ENCODE measurements at places on chromosomes 6 and 20.

GRCh38 chr6:138328210-138328609 lies 49.5 kb upstream of the SMIM28 start:
- DNase-seq: no peak

DNA sequence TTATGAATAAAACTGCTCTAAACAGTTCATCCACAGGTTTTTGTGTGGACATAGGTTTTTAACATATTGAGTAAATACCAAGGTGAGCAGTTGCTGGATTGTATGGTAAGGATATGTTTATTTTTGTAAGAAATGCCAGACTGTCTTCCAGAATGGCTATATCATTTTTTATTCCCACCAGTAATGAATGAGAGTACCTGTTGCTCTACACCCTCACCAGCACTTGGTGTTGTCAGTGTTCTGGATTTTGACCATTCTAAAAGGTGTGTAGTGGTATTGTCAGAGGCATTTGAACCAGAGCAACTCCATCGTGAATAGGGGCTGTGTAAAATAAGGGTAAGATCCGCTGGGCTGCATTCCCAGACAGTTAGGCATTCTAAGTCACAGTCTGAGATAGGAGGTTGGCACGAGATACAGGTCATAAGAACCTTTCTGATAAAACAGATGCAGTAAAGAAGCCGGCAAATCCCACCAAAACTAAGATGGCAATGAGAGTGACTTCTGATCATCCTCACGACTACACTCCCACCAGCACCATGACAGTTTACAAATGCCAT lies 12.9 kb upstream of the NT5E start:
- DNase-seq: no peak

GRCh38 chr6:39929733-39930461 lies 4.4 kb downstream of the MOCS1 start:
- no peak for DNase-seq

- DNase-seq: no peak
Measured at GRCh38 chr6:162713974-162714780, 13.4 kb downstream of the PRKN start.

DNA sequence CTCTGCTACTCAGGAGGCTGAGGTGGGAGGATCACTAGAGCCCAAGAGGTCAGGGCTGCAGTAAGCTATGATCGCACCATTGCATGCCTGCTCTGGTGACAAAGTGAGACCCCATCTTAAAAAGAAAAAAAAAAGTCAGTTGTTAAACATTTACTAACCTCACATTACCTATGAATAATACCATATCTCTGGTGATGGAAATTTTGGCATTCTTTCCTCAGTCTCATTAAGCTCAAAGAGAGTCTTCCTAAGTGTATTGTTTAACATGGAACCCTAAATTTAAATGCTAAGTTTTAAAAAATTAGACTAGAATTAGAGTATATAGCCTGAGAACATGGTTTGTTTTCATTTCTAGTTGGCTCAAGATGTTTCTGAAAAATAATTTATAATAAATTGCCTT lies 11.3 kb upstream of the BFSP1 start:
- no peak for DNase-seq

GRCh38 chr6:4463236-4463635 lies 313.0 kb upstream of the CDYL start:
- DNase-seq: no peak

DNA sequence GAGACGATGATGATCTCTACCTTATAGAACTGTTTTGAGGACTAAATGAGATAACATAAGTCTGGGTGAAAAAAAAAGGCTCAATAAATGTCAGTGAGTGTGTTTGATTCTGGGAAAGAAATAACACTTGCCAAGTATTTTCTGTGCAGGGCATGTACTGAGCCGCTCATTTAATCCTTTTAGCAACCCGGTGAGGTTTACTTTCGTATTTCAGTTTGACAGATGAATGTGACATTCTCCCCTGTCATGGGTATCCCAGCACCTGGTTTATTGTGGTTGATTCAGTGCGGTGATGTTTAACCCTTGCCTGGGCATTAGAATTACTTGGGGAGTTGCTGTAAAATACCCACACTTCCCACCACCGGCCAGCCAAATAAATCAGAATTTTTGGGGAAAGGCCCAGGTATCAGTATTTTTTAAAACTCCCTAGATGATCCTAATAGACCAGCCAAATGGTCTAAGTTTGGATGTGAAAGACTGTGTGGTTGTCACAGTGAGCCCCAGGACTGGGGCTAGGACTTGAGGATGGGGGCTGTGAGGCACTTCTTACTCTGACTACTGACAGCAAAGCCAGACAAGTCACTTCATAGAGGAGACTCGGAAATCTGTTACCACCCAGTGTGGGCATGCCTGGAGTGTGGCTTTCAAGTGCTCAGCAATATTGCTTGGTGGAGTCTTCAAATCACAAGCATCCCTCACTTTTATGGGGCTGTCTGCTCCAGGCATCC lies 100.2 kb upstream of the KCNG1 start:
- DNase-seq: no peak

DNA sequence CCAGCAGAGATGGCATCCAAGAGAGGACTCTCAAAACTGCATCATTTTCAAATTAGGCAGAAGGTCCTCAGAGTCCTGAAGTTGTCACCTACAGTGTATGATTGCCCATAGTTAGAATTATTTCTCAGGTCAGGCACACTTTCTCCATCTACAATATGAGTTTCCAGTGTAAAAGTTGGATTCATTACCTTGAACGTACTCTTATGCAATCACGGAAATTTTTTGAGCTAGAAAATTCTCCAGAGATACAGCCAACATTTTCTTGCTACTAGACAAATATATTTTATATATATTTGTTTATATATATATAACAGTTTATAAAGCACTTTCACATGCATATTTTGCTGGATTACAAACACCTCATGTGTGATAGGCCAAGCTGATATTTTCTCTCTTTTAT lies 29.4 kb upstream of the SERPINB1 start:
- no peak for DNase-seq

DNA sequence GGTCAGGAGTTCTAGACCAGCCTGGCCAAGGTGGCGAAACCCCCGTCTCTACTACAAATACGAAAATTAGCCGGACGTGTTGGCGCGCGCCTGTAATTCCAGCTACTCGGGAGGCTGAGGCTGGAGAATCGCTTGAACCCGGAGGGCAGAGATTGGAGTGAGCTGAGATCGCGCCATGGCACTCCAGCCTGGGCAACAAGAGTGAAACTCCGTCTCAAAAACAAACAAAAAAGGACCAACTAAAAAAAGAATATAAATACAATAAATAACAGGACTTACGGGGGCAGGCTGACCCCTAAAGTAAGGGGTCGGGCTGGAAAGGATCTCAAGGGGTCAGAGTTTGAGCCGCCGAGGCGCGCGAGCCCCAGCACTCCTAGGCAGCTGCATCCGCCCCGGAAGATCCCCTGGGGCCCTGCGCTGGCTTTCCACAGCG lies 509 bp upstream of the TPD52L2 start:
- DNase-seq: no peak

GRCh38 chr6:3670356-3670755 lies 81.2 kb downstream of the PXDC1 start:
- no peak for DNase-seq

GRCh38 chr6:36934901-36935300 lies 19.6 kb upstream of the PI16 start:
- no peak for DNase-seq

DNA sequence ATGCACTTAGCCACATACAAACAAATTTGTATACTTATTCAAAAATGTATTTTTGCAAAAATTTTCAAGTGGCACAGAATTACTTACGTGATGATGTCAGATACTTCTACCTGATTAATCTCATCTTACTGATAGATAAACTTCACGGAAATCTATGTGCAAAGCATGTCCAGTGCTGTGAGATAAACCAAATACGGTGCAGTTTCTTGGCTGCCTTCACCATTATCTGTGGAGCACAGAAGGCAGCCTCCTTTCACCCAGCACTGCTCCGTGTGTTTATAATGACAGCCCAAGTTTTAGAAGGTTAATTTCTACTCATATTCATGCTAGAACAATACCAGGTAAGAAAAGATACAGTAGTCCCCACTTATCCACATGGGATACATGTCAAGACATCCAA lies 59.0 kb upstream of the PDE10A start:
- DNase-seq: no peak

DNA sequence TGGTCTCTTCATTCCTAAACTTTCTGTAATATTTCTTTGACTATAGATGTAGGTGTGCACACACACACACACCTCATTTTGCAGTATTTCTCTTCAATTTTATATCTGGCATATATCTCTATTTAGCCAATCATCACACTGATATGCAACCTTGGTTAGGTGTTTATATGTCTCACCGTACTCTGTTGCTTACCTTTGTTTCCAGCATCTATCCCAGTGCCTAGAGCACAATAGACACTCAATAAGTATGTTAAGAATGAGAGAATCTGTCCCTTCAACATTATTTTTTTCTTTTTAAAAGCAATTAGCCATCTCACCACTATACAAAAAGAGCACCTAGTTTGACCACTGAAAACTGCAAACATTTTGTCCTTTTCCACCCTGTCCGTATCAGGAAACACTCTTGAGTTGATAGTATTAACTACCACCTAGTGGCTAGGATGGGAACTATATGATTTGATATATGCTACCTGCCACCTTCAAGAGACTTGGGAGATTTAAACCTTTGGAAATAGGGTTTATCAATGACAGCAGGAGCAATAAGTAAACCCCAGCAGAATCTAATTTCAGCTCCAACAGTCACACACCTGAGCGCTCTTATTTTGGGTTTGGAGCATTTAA lies 48.7 kb upstream of the RSPO3 start:
- DNase-seq: no peak

DNA sequence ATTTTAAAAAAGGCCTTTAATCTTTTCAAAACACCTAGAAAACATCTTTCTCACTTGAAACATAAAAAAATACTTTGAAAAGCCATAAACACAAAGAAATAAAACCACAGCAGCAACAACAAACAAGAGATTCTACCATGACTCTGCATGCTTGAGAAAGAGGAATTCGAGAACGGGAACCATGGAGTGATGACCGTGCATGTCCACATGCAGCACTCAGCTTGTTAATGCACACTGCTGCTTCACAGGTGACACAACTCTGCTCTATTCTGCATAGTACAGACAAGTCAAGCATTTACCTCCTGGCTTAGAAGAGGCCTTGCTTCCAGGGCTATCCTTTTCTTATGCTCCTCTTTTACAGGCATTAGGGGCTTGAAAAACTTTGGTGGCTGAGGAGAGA lies 64.9 kb upstream of the NUP153 start:
- no peak for DNase-seq

DNA sequence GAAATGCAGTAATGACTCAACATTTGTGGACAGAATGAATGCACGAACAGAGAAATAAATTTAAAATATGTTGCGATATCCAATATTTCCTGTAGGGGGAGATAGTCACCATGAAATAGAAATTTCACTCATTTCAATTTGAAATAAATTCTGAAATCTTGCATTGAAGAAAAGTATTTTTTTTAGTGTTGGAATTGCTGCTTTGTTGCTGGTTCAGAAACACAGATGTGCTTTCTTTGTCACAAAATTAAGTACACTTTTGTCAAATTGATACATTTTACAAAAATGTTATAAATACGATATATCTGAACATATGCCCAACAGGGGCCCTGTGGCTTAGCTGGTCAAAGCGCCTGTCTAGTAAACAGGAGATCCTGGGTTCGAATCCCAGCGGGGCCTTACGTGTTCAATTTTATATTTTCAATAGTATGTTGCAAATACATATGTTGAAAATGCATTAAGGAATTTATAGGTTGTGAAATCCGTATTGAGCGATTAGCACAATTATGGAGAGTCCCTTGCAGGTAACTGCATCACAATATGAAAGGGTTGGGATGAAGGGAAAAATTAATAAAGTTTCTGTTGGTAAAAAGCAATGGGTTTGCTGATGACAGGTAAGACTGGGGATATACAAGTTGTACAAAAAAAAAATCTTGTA lies 85.4 kb upstream of the PRSS16 start:
- DNase-seq: peak; percentile 68

GRCh38 chr6:49328051-49328744 lies 134.9 kb downstream of the MMUT start:
- no peak for DNase-seq

GRCh38 chr20:20362774-20363433 lies 5.0 kb upstream of the INSM1 start:
- no peak for DNase-seq

GRCh38 chr20:3909952-3910366 lies 20.8 kb downstream of the PANK2 start:
- DNase-seq: no peak

DNA sequence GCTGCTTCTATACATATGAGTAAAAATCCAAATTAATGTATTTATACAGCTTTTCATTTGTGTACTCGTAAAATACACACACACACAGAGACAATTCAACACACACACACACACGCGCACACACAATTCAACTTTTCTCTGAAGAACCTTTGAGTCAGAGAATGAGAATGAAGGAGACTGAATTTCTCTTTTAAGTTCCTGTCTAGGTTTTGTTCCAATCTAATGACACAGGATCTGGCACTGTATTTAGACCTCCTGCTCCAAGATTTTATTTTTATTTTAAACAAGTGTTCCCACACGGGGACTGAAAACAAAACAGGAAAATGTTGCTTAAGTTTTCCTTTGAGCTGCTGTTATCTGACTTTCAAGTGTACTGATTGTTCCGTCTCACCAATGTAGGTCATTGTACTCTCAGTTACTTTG lies 250.8 kb downstream of the LAMA2 start:
- no peak for DNase-seq

GRCh38 chr20:37990571-37991151 lies 42.6 kb downstream of the TTI1 start:
- peak; percentile 49 for DNase-seq

DNA sequence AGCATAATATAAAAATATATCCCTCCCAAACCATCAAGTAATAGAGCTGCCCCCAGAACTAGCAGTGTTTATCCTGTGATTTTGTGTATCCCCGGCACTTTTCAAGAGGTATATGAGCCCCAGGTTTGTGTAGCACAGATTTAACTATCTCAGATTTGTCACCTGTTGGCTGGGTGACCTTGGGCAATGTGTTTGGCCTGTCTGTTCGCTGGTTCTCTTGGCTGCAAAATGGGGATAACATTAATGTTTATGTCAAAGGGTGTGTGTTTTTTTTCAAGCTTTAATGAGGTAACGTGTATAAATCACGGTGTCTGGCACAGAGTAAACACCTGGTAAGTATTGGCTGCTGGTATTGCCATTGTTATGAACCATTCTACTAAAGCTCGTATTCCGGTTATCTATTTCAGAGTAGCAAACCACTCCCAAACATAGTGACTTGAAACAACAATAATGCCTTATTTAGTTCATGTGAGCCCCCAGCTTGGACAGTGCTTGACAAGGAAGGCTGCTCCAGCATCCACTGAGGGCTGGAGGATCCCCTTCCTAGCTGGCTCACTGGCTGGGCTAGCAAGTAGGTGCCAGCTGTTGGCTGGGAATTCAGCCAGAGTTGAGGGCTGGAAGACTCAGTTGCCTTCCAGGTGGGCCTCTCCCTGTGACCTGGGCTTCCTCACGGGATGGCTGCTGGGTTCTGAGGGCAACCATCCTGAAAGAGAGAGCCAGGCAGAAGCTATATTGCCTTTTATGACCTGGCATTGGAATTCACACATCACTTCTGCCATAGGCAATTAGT lies 36.2 kb downstream of the PDRG1 start:
- DNase-seq: no peak

DNA sequence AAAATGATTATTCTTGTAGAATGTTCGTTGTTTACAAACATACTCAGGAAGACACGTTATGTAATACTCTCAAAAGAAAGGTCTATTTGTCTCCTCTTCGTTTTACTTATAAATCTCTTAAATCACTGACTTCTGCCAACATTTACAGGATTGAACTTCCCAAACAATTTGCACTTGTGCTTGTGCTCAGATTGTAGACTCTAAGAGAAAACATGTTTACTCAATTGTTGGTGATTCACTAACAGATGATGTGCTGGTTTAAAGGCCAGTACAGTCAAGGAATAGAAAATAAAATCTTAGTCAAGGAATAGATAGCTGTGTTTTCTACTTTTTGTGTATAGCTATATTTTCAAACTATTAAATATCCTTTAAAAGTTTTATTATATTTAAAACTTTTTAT lies 172.8 kb downstream of the GJA1 start:
- DNase-seq: no peak

Measured in CD4-positive, alpha-beta T cell treated with Interleukin-15 for 4 hours (primary cell).